Sigmoid colon (tissue), 7 donors: ENCODE measurements at places on chromosomes 2 and 18. TPM values are rescaled to one million over a fixed set of nuclear protein-coding genes. Genes with fewer than 3 reads are reported as not detected.
A peak's percentile ranks its signal among the peaks of the same experiment; 100 is the strongest.

ATOH8 gene
- 12.4 TPM for total RNA-seq

SIGLEC15 gene
- total RNA-seq: not detected

DNA sequence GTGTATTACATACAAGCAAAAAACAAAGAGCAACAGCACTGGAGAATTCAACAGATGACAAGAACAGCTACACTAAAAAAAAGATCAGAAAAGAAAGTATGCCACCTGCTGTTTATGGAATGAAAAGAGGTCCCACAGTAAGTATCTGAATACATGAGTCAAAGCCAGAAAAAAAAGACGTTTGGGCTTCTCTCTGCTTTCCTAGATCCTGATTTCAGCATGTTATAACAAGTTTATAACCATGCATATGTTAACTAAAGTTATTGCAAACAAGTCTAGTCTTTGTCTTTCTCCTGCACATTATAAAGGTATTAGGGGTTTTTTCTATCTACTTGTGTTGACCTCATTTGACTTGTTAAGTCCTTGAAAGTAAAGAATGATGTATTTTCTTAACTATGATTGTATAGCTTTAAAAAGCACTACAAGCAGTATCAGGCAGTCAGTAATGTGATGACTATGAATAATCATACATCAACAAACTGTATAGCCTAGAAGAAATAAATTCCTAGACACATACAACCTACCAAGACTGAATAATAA lies 108.5 kb upstream of the COL5A2 start:
- DNase-seq: no peak

- DNase-seq: no peak
Measured at GRCh38 chr2:79622508-79622907, 109.7 kb downstream of the CTNNA2 start.

DNA sequence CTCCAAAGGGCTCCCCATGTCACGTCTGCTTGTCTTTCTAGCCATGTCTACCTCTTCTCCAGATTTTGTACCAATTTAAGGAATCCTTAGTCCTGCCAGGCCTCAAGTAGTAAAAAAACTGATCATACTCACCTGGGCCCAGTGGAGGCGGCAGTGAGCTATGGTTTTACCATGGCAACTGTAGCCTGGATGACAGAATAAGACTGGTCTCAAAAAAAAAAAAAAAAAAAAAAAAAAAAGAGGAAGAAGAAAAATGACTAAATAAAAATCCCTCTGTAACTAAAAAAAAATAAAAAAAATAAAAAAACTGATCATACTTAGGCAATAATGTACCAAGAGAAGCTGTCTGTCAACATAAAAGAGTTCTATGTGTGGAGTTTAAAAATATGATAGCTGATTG lies 221.6 kb downstream of the NR4A2 start:
- no peak for DNase-seq

DNA sequence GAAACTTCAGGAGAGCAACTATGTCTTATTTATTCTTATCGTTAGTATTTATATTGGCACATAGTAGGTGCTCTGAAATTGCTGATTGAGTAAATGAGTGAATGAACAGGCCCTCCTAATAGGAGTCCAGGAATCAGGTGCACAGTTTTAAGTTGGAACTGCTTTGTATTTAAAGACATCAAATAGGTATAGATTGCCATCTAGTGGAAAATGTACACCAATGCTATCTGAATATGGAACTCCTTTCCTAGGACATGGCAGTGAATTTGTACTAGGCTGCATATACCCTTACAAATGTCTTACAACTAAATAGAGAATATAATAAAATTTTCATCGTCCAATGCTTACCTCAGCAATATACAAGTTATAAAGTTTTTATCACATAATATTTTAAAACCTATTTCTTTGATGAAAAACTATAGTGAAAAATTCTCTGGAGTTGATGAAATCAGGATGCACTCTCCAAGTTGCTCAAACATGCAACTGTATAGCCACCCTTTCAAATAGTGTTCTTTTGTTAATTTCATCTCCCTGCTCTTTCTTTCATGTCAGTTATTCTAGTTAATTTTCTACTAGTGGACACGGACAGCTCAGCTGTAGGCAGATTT lies 318.9 kb upstream of the SYT4 start:
- no peak for DNase-seq

DNA sequence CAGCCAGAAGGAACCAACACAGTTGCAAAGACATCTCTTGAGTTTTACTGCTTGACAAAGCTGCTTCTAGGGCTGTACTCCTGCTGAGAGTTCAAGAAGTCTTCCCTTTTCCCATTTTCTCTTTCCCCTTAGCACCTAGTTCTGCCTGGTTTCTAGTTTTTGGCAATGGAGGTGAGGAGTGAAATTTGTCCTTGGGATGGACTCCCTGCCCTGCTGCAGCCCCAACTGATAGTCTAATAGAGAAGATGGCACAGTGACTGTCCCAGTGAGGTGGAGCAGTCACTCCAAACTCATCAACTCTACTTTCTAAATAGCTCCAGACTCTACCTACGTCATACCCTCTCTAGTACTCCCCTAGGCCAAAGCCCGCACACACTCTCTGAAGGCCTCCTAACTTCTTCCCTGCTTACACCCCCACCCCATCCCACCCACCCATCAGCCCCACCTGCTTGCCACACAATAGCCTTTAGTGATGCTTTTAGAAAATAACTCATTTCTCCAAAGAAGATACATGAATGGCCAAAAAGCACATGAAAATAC lies 164.4 kb downstream of the DDX1 start:
- no peak for DNase-seq

- DNase-seq: no peak
Measured at GRCh38 chr18:55007602-55008001, 48.3 kb upstream of the CCDC68 start.

- peak; percentile 100 for DNase-seq
Measured at GRCh38 chr2:219453671-219454590, 19.3 kb downstream of the SPEG start.

GRCh38 chr2:12282780-12283695 lies 433.7 kb upstream of the TRIB2 start:
- DNase-seq: no peak

GRCh38 chr2:147390475-147390874 lies 454.4 kb upstream of the ACVR2A start:
- no peak for DNase-seq

DNA sequence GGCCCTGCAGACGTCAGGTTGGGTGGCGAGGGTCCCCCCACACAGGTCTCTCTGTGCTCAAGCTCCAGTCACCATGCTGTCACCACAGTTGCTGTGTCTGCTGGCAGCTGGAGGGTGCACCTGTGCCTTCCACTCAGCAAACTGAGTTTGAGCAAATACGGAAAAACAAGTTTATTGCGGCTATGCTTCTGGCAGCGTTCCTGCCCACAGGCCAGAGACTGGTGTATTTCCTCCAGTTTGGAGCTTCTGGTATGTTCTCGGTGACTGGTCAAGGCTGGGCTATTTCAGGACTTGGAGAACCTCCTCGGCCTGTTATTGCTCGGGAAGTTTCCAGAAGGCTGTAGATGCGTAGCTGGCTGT lies 132.6 kb downstream of the SEPTIN10 start:
- no peak for DNase-seq

- DNase-seq: no peak
Measured at GRCh38 chr18:48698707-48699106, 159.9 kb downstream of the CTIF start.

DNA sequence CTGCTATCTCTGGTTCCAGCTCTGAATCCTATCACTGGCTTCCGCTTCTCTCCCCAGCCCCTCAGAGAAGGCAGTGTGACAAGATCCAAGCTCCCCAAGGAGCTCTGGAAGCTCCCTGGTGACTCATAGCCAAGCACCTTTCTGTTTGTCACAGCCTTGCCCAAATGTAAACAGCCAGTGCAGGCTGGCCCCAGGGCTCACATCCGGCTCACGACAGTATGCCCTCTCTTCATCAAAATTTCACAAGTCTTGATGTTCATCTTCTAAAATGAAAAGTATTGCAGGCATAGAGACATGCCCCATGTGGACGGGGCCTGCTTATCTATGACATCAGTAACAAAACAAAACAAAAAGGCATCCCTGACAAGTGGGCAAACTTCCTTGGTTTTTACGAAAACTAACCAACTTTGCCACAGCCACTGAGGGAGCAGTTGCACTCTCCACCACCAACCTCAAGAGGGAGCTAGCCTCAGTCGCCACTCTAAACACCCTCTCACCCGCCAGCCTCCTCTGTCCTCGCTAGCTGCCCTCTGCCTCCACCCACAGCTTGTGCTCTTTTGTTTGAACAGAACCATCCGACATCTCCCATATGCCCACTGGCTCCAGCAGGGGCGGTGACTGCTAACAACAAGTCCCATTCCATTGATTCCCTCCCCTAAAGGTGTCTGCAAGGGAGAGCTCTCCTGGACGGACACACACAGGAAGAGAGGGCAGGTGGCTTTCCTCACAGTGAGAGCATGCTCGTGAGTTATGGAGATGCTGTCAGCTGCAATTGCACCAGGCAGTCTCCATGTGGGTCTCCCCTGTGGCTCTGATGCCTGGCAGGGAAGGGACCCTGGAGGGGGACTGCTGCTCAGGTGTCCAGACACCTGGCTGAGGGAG lies 71.0 kb upstream of the DAPL1 start:
- DNase-seq: no peak
